ENCODE measurements at places on chromosomes 3 and 15.

- no peak for DNase-seq
These were observed 667.1 kb upstream of the NR2F2 start for GRCh38 chr15:95663156-95664100.

DNA sequence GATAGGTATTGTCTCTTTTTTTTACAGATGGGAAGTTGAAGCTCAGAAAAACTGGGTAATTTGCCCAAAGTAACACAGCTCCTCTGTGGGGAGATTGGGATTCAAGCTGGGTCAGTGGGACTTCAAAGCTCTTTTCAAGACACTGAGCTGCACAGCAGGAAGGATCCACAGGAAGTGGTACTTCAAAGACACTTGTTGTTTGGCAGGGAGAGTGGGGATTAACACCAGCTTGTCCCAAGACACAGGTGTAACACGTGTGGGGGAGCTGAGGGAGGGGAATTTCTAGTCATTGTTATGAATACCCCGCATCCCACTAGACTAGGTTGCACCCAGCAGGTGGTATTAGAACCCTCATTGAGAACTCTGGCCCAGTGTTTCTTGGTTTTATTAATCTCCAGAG lies 116.0 kb downstream of the FOXB1 start:
- no peak for DNase-seq

- no peak for DNase-seq
These were observed 28.1 kb downstream of the ABHD2 start for GRCh38 chr15:89116404-89116803.

DNA sequence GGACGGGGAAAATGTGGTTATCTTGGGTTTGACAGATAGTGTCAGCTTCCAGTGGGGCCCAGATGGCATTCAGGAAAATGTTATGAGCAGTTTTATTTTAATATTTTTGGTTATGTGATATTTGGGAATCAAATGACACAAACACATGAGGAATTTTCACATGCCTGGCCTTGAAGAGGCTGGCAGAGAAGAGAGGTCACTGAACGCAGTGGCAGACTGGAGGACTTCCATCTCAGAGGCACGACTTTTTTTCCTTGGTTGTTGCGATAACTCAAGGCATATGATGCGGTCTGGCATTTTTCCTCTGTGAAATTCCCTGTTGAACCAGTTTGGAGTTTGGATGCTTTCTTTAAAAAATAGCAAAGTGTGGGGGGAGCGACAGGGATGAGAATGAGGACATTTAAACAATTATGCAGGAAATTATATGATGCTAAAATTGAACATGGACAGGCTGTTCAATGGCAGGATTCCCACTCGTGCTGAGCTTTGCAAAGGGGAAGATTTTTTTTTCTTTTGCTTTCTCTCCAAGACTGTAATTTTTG lies 36.9 kb upstream of the ARPP21 start:
- DNase-seq = no peak

DNA sequence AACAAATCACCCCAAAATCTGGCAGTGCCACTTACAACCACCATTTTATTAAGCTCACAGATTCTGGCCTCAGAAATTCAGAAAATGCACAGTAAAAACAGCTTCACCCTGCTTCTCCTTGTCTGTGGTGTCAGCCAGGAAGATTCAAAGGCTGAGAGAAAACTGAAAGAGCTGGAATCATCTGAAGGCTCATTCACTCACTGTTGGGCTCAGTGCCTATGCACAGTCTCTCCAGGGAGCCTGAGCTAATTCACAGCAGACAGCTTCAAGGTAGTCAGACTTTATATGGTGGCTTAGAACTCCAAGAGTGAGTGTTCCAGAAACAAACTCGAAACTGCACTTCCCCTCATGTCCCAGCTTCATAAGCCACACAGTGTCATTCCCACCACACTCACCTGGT lies 16.5 kb upstream of the PLOD2 start:
- no peak for DNase-seq

DNA sequence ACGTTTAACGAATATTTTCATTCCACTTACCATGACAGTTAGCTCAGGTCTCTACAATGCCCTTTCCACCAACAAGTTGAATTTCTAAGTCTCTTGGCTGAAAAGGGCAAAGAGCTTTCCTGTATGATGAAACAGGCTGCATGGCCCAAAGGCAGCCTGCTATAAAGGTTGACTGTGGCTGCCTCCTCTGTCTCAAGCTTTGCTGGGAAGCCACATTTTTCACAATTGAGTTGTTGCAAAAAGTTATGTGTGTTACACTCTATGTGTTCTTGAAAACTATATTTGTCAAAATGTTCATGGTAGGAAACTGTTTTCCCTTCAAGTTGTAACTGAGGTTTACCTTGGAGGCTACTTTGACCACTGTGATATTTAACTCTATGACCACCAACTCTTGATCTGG lies 49.5 kb downstream of the DZIP1L start:
- DNase-seq = no peak

DNA sequence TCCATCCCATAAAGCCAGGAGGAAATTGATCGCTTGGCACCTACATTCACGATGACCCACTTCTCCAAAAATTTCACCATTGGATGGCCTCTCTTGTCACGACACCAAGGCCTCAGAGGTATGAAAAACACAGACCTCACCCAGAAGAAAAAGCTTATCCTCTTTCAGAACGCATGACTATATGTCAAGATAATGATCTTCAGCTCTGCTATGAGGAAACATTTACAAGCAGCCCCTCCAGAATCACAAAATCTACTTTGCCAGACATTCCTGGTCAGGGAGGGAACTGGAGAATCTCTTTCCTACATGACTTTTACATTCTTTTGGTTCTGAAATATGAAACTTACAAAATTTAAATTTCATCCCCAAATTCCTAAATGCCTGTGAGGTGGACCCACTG lies 122.7 kb downstream of the WNT5A start:
- DNase-seq = no peak

DNA sequence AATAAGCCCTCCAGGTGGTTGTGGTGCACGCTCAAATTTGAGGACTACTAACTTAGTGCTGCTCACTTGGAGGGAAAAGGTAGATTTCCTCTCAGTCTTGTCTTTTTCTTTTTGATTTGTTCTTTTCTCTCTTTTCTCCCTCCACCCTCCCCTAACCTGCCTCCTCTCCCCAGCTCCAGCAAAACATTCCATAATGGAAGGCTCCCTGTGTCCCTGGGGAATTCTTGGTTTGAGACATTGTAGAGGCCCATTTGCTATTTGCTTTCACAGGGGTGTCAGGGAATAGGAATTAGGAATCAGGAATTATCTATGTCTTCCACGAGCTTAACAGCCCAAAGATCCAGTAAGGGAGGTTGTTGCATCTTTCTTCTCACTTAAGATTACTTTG lies 136.8 kb upstream of the UMPS start:
- DNase-seq = no peak

DNA sequence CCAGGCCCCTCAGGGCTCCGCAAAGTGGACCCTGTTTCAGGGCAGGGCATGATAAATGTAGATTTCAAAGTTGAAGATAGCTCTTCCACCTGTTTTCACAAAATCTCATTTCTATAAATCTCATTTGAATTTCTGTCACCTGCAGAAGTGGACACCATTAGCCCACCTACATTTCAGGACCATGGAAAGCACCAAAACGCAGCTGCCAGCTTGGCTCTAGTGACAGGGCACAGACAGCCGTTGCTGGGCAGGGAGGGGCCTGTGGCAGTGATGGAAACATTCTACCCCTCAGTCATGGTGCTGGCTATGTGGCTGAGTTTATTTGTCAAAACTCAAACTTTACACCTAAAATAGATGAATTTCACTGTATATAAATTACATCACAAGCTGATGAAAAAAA lies 40.4 kb downstream of the PRR23E start:
- no peak for DNase-seq

DNA sequence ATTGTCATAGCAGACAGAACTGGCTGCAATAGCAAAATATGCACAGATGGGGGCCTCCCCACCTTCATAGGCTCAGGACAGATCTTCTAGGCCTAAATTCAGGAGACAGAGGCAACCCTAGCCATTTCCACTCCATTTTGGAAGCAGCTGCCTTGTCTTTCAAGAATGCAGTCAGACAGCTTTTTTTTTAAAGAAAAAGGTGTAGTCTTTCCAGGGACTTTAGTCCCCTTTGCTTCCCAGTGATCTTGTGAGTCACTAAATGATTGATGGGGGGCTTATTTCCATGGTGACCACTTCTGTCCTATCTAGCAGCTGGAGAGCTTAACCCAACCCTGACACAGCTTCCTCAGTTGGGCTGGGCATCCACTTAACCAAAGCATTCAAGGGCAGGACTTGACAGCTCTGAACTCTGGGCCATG lies 165.9 kb downstream of the TPRG1 start:
- DNase-seq = no peak

All from activated CD4-positive, alpha-beta T cell treated with anti-CD3 and anti-CD28 coated beads for 4 hours (primary cell).